Kidney tubule cell (primary cell): ENCODE measurements at places on chromosomes 3 and 15.

GRCh38 chr15:48781017-48781416, 29.9 kb downstream of the CEP152 start:
- no peak for DNase-seq

DNA sequence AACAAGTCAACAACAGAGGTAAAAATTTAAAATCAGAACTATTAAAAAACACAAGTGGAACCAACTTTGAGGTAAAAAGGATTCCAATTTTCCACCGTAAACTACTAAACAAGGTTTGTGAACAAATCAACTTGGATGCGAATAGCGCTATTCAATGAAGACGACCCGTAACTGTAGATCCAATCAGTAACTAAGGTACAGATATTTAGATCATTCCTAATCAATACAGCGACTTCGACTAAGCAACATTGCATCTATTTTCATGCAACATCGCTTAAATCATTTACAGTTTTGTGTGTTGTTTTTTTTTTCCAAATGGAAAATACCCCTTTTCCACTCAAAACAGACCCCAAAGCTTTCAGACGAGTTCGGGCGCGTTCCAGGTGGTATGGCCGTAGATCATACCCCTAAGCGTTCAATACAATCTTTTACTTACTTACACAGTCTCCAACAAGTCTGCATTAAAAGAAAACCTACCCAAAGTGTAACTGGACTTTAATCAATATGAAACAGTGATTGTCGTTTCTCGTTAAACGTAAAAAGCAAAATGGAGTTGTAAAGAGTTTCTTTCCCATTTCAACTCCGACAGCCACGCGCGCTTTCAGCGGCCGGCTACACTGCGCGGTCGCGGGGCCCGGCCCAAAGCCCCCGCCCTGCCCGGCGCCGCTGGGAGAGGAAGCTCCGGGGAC, 786 bp downstream of the RHOA start:
- no peak for DNase-seq

- peak; percentile 96 for DNase-seq
These were observed 34.6 kb upstream of the CMSS1 start for GRCh38 chr3:99783011-99783573.

- DNase-seq: no peak
These were observed 25.5 kb downstream of the ZXDC start for GRCh38 chr3:126450219-126450618.

GRCh38 chr3:190848870-190849269, 13.6 kb downstream of the GMNC start:
- peak; percentile 6 for DNase-seq

DNA sequence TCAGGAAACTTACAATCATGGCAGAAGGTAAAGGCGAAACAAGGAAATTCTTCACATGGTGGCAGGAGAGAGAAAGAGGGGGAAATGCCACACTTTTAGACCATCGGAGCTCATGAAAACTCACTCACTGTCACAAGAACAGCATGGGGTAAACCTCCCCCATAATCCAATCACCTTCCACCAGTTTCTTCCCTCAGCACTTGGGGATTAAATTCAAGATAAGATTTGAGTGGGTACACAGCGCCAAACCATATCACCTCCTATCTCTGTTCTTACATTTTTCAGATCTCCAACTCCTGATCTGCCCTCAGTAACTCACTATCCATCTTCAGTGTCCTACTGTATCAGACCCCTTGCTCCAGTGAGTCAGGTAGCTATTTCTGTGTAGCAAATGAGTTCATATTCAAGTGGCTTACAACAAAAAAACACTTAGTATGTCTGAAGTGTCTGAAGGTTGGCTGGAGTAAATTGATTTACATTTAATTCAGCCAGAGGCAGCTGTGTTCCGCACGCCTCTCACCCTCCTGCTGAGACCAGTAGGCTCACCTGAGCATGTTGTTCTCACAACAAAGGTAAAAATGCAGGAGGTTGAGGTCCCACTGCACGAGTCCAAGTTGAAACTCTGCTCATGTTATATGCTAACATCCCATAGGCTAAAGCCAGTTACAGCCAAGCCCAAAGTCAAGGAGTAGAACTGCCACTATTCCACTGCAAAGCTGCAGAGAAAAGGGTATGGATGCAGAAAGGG, 180.7 kb upstream of the LMCD1 start:
- no peak for DNase-seq

DNA sequence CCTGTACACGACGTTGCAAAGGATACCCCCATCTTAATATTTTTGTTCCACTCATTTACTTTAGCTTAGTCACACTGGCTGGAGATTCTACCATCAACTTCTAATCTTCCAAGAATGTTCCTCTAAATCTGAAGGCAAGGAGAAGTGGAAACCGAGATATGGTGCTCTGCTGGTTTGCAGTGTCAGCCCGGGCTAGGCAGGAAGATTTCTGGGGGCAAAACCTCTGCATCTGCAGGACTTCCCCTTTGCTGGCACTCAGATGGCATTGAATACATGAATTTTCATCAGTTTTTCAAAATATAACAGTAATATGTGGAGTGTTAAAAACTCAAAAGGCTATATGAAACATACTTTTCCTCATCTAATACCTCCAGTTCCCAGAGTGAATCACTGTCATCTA, 240.4 kb downstream of the RPLP1 start:
- DNase-seq: no peak
